ENCODE measurements at places on chromosomes 6 and 20.

GRCh38 chr6:152368751-152369624 is 268.2 kb downstream of the SYNE1 start:
- no peak for DNase-seq

DNA sequence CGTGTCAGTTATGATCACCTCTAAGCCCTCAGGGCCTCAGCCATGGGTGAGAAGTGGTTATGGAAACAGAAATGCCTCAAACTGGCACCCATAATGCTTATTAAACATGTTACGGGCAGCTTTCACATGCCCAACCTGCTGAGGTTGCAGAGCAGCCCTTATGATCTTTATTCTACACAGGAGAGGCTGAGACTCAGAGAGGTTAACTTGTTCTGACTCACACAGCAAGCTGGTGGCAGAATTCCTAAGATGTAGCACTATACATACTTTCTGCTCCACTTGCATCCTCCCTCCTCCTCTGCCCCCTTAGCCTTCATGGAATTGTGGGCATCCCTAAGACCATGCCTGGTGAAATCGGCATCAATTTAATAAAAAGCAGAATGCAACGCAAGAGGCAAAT is 34.7 kb upstream of the IGF2R start:
- no peak for DNase-seq

DNA sequence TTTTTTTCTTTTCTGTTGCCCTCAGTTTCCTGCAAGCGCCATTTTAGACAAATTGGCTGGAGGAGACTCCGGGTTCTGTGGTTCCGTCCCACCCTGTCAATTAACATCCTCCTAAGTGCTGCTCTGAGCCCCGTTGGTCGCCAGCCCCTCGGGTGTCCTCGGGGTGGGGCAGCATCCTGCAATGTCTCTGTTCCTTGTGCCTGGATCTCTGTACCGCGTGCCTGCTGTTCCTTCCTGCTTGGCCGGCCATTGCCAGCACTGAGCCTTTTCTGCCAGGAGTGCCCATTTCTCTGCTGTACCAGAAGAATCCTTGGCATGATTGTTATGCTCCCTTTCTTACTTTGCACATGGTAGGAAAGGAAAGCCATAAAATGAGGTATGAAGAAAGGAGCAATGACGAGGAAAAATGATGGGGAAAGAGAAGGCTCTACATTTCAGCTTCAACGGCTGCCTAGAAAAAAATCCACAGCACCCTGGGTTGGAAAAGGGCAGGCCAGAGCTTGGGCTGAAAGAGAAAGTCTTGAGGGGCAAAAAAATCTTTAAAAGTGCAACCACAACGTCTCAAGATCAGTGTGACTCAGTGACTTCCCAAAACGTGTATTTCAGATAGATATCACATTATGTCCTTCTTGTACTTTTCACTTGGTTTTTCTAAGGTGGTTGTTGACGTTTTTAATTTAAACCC is 256.7 kb downstream of the CLIC5 start:
- no peak for DNase-seq

- no peak for DNase-seq
These were observed 248.0 kb downstream of the CDH26 start for GRCh38 chr20:60206259-60206658.

DNA sequence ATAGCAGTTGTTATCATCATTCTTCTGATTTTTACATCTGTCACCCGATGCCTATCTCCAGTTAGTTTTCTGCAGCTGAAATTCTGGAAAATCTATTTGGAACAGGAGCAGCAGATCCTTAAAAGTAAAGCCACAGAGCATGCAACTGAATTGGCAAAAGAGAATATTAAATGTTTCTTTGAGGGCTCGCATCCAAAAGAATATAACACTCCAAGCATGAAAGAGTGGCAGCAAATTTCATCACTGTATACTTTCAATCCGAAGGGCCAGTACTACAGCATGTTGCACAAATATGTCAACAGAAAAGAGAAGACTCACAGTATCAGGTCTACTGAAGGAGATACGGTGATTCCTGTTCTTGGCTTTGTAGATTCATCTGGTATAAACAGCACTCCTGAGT is 2.1 kb downstream of the CALHM6 start:
- no peak for DNase-seq

- no peak for DNase-seq
These were observed 333.3 kb upstream of the SYNCRIP start for GRCh38 chr6:85975957-85976356.

DNA sequence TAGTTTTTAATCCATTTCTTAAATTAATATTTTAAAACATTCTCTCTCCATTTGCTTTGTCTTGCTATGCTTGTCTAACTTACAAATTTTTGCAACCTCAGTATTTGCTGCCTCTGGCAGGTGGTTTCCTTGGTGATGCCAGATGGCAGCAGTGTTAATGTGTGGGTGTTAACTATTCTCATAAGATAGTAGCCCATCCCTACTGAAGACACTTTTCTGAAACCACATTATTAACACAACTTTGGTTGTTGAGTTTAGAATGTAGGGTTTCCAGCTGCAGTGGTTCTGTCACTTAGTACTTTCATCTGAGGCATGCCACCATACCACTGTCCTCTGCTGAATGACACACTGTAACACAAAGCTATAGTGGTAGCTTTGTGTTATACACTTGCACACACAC is 75.1 kb downstream of the MYO6 start:
- no peak for DNase-seq

Data from stimulated activated CD4-positive, alpha-beta T cell treated with anti-CD3 and anti-CD28 coated beads, TNF-alpha, amount 100 ng/mL, for 1 hour (primary cell).